Esophagus mucosa (tissue), 1 donor: ENCODE measurements at places on chromosomes 13 and 19.

DNA sequence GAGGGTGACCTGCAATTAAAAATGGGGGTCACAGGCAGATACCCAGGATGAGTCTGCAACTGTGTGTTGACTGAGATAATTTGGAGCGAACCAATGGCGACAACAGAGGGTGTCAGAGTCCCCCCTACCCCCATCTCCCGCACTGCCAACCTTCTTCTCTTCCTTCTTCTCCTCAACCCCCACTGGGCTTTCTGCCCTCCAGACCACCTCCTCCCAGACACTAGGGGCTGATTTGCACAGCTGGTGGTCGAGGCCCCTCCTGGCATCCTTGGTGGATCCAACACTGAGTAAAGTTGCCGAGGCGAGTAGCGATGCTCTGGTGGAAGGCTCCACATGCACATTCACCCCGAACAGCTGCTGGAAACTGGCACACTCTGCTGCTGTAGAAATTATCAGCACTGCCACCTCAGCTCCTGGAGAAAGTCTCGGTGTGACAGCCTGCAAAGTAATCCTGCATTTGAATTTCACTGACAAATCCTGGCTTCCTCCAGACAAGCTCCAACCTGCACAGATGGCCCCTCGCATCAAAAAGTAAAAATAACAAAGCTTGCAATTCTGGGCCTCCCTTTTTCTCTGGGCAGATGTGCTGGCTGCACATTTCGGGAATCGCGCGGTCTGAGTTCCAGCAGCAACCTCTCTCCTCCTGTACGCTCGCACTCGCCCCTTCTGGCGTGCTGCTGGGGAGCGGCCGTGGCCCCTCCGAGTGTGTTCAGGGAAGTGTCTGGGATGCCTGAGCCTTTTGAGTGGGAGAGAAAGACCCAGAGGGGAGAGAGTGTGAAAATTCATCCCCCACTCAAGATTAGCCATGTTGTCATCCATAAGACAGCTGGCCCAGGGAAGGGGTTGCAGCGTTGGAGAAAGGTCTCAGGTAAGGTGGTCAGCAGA lies 28.5 kb downstream of the CCNE1 start:
- no peak for ATAC-seq

- ATAC-seq: peak; percentile 86
Observed at GRCh38 chr13:73610799-73611592, 523.2 kb downstream of the KLF12 start.

- no peak for ATAC-seq
Observed at GRCh38 chr19:10514211-10515145, 2.8 kb downstream of the S1PR5 start.

- ATAC-seq: peak; percentile 48
Observed at GRCh38 chr19:6739390-6739882, at the start of gene TRIP10. Gene TRIP10, plus strand, starts transcription at chr19:6739680. Its CDS starts 82 bp downstream, at chr19:6739762.

GRCh38 chr13:100497389-100497788 lies 91.2 kb downstream of the GGACT start:
- ATAC-seq: no peak

DNA sequence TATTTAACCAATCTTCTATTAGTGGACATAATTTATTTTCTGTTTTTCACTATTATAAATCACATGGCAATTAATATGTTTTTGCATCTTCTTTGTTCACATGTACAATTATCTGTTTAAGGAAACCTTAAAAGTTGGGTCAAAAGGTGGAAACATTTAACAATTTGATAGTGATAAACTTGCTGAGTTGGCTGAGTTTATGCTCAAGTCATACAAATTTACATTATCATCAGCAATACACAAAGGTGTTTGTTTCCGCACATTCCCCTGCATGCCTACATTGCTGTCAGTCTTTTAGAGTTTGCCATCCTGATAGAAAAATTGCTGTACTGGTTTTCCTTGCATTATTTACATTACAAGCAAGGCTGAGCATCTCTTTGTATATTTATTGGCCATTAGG lies 139.5 kb downstream of the KCNRG start:
- no peak for ATAC-seq

DNA sequence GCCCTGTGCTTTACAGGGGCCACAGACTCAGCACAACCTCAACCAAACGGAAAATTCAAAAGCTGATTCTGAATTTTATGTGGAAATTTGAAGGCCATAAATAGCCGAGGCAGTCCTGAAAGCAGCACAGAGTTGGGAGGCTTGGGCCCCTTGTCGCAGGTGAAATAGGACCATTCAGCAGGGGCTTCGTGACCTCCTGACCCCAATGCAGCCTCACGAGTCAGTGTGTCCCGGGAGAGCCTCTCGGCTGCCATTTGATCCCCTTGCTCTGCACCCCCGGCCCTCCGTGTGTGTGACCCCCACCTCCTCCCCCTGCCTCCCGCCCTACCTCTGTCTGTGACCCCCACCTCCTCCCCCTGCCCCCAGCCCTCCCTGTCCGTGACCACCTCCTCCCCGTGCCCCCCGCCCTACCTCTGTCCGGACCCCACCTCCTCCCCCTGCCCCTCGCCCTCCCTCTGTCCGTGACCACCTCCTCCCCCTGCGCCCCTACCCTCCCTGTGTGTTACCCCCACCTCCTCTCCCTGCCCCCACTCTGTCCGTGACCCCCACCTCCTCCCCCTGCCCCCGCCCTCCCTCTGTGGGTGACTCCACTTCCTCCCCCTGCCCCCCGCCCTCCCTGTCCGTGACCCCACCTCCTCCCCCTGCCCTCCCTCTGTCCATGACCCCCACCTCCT lies 41.7 kb upstream of the TFDP1 start:
- no peak for ATAC-seq

DNA sequence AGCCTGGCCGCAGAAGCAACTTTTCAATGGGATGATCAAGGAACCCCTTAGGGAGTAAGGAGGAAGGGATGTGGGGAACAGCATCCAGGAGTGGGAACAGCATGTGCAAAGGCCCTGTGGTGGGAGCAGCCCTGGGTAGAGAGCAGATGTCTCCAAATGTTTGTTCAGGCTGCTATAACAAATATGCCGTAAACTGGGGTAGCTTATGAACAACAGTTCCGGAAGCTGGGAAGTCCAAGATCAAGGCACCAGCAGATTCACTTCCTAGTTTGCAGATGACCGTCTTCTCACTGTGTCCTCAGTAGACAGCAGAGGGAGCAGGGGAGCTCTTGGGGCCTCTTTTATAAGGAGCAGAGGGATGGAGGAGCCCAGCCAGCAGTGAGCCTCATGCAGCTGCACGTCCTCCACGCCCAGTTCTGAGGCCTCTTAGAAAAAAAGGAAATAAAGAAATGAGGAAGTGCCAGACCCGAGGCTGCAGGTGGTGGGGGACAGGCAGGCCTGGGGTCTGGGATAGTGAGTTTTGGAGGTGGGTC lies 4.2 kb upstream of the LRRC25 start:
- peak; percentile 78 for ATAC-seq

GRCh38 chr19:55146705-55147273 lies 2.2 kb downstream of the TNNT1 start:
- ATAC-seq: peak; percentile 56

- ATAC-seq: no peak
Observed at GRCh38 chr13:45231305-45231704, 30.5 kb upstream of the KCTD4 start.

DNA sequence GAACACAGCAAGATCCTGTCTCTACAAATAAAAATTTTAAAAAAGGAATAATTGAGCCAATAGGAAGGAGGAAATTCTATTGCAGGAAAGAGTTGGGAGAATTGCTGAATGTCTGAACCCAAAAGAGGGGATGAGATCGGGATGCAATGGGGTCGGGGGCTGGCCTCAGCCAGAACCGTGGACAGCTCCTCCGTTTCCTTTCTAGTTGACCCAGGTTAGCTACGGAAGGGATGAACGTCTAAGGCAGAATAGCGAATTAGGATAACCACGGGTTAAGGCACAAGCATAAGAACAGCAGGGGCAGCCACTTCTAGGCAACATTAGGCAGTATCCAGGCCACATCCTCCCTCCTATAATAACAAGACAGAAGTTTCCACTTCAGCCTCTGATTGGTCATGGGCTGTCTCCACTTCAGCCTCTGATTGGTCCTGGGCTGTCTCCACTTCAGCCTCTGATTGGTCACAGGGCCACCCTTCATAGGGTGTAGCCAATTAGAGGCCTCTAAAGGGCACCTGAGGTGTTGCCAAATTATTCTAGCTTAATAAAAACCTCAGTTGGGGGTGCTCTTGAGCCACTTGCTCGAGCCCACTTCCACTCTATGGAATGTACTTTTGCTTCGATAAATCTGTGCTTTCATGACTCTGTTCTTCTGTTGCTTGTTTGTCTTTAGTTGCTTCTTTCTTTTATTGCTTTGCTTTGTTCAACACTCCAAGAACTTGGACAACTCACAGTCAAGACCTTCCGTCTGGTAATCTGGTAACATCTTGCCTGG lies 24.9 kb upstream of the TPM4 start:
- ATAC-seq: peak; percentile 76

DNA sequence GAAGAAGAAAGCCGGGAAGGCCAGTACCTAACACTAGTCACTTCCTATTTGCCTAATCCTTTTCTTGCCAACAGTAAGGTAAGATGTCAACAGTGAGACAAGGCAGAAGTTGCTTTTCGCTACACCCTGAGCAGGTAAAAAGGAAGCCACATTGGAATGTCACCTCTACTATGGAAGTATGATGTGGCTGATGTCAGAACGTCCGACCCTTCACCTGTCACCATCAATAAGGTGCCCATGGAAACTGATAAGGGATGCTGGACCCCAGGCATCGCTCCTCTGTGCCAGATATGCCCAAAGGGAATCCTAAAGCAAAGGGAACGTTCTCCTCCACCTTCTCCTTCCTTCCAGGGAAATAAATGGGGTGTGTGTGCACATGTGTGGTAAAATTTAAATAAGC lies 34.3 kb downstream of the COL4A1 start:
- ATAC-seq: no peak

- ATAC-seq: no peak
Observed at GRCh38 chr13:90233933-90234672, 1113.4 kb upstream of the MIR17HG start.

DNA sequence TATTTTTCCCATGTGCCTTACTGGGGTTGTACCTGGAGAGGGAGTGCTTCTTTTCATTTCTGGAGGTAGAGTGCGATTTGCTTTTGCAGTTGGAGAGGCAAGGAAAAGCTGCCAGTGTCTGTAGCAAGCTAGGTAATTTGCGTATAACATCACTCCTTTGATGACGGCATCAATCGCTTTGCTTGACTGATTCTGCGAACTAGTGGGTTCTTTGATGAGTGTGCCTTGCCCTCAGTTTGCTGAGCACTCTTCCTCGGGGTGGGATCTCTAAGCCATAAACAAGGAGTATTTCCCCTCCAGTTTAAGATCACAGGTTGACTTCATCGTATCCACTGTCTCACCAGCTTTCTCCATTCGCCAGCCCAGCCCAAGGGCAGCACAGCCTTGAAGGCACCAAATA lies 344.5 kb downstream of the KCNRG start:
- ATAC-seq: no peak

DNA sequence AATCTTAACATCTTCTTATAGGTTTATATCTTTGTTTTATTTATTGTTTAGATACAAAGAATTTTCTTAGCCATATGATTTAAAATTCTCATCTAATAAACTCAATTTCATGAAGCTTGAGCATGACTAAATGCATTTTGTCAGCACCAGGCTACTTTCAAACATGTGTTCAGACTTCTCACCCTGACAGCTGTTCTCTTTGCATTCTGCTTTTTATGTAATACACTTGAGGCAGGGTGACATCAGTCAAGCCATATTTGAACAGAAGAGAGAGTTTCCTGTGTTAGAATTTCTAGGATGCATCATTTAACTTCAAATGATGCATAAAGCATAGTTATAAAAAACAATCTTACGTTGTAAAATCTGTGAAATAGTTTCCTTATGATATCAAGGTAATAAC lies 1295.1 kb upstream of the PCDH20 start:
- ATAC-seq: no peak

DNA sequence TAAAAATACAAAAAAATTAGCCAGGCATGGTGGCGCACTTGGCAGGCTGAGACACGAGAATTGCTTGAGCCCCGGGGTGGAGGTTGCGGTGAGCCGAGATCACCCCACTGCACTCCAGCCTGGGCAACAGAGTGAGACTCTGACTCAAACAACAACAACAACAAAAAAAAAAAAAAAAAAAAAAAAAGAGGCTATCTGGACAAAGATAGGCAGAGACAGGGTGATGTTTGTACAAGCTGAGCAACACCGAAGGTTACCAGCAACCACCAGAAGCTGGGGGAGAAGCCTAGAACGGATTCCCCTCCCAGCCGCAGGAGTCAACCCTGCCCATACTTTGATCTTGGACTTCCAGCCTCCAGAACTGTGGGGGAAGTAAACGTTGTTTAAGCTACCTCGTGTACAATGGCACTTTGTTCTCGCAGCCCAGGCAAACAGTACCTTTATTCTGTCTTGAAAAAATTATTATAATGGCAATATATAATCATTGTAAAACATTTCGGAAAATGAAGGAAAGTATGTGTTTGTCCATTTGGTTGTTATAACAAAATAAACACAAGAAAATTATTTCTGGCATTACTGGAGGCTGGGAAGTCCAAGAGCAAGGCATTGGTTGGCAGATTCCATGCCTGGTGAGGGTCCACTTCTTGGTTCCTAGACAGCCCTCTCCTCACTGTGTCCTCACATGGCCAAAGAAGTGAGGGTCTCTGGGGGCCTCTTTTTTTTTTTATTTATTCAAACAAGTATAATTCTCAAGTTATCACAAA lies 39.8 kb upstream of the LATS2 start:
- ATAC-seq: no peak

GRCh38 chr13:110645750-110646149 lies 30.4 kb downstream of the NAXD start:
- ATAC-seq: no peak

DNA sequence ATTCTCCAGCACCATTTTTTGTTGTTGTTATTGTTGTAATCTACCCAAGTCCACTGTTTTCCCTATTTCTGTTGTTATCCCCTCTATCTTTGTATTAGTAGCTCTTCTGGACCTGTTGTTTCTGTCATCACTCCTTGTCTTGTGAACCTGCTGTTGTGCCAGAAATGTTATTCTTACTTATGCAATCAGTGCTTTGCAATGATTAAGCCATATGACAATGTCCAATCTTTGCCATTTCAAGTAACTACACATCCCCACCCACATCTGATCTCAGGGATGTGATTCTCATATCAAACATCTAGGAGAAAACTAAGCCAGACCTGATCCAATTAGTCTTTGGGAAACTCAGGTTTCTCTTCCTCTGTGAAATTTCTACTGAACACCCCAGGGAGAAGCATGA lies 472.6 kb upstream of the KLHL1 start:
- no peak for ATAC-seq

DNA sequence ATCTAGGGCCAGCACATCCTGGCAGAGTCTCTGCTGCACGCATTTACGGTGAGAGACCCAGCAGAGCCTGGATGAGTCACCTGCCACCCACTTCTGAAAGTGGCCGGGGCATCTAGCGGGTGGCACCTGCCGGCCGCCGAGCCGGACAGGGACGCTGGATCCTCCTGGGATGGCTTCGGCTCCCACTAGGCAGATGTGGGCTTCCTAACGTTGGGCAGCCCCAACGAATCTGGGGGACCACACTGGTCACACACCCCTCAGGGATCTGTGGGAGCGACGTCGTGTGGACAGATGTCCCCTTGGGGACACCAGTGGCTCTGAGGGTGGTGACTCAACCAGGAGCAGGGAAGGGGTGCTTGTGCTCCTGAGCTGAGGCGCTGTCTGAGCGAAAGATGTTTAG lies 32.2 kb downstream of the TMEM255B start:
- ATAC-seq: no peak
